ENCODE measurements at places on chromosomes 11 and 22.

GRCh38 chr11:59255281-59255680 lies 42.6 kb upstream of the MPEG1 start:
- DNase-seq, result no peak

GRCh38 chr11:118622376-118623268 lies 15.2 kb downstream of the PHLDB1 start:
- no peak for DNase-seq

GRCh38 chr11:791658-792534 lies 2.0 kb upstream of the CEND1 start:
- DNase-seq, result no peak

DNA sequence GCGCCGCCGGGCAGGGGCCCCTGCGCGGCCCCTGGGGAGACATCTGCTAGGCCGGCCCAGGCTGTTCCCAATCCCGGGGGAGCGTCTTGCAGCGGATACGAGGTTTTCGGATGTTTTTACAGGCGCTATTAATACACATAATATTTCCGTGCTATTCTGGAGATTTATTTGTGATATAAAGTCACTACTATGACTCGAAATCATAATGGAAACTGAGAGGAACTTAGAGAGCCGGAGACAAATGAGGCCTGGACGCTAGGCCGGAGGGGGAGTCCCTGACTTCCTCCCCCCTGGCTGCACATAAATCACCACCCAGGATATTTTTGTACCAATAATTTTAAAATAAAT lies 91.7 kb upstream of the ANO1 start:
- DNase-seq, result no peak

GRCh38 chr11:113162592-113162962 lies 151.8 kb upstream of the TTC12 start:
- no peak for DNase-seq

DNA sequence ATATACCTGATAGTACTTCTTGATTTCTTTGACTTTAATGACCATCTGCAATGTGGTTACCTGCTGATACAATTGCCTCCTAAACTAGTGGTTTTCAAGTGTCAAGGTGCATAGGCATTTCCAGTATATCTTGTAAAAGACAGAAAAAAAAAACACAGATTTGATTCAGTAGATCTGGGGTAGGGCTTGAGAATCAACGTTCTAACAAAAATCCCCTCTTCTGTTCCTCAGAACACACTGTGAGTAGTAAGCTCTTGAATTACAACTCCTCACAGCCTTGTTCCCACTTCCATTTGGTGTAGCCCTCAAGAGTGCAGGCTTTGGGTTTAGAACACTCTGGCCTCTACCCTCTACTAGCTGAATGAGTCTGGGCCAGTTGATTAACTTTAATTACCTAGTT lies 78.0 kb upstream of the CTSC start:
- no peak for DNase-seq

DNA sequence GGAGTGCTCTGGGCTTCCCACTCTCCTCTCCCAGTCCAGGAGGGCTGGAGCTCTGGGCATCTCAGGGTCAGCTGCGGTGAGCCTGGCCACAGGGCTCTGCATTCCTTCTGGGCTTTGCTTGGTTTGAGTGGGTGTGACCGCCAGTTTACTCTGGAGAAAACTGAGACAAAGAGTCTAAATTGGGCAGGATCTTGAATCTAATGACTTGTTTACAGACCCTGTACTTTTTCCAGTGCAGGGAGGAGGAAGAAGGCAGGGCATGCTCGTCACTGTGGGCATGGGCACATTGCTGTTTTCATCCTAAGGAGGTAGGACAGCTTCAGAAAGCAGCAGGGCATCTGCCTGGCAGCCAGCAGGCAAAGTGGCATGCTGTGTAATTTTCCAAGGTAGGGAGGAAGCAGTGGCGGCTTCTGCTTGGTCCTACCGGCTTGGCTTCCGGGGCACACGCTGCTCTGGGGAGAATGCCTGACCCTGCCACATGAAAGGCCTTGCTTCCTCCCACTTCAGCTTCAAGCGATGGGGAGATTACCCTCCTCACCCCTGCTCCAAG lies 22.9 kb downstream of the FLI1 start:
- DNase-seq, result peak; percentile 65

GRCh38 chr11:106208760-106209159 lies 131.3 kb downstream of the AASDHPPT start:
- DNase-seq, result no peak
